ENCODE measurements at places on chromosomes 4 and X. TPM values are rescaled to one million over a fixed set of nuclear protein-coding genes. Genes with fewer than 3 reads are reported as not detected.
A peak's percentile ranks its signal among the peaks of the same experiment; 100 is the strongest.

DNA sequence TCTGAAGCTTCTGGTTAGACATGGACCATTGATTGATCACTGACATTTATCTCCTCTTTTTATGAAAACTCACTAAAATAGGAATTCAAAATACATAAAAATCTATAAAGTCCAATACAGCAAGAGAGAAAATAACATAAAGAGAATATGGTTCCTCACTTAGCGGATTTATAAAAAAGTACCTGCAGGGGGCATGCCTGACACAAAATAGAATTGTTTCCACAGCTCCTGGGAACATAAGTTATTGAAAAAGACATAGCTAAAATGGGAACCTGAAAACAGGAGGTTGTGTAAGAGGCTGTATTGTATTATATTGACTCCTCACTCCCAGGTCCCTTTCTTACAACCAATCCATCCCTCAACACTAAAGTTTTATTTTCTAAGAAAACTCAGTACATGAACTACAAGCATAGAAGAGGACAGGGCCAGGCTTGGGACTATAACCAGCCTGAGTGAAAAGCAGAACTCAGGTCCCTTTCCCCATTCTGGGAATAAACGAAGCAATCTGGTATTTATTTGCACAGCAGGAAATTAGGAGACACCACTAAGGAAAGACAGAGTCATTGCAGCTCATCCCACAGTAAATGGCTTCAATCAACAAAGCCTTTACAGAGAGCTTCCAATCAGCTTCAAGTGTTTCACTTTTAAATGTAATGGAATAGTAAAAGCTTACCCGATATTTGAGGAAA, 121.1 kb upstream of the NDST4 start:
- peak; percentile 3 for DNase-seq
- H3K4me3 ChIP-seq: no peak overlapping the region
- no peak overlapping the region for H3K27ac ChIP-seq
- H3K27me3 ChIP-seq: no peaks in the 10 kb centered on the region
- H3K4me1 ChIP-seq: no peaks in the 10 kb centered on the region

- no peaks in the 10 kb centered on the region for H3K27me3 ChIP-seq
- no peak overlapping the region for H3K4me3 ChIP-seq
These were observed 38.0 kb downstream of the MOB1B start for GRCh38 chr4:70940134-70940533.

- peaks cover 4% of the 10 kb centered on the region for H3K4me1 ChIP-seq
- H3K36me3 ChIP-seq: no peaks in the 10 kb centered on the region
- no peak overlapping the region for H3K27ac ChIP-seq
- no peak overlapping the region for H3K4me3 ChIP-seq
These were observed 40.6 kb upstream of the SORCS2 start for GRCh38 chr4:7151668-7152227.

- H3K27me3 ChIP-seq: no peaks in the 10 kb centered on the region
- DNase-seq: no peak
- no peaks in the 10 kb centered on the region for H3K4me1 ChIP-seq
- no peak overlapping the region for H3K27ac ChIP-seq
- no peaks in the 10 kb centered on the region for H3K36me3 ChIP-seq
- H3K4me3 ChIP-seq: no peak overlapping the region
These were observed 260.9 kb downstream of the SLC7A11 start for GRCh38 chr4:137981277-137981676.

- no peaks in the 10 kb centered on the region for H3K4me1 ChIP-seq
- H3K4me3 ChIP-seq: no peak overlapping the region
- H3K27me3 ChIP-seq: no peaks in the 10 kb centered on the region
- H3K27ac ChIP-seq: no peak overlapping the region
These were observed 63.2 kb downstream of the CD40LG start for GRCh38 chrX:136711147-136711546.

GRCh38 chr4:25767877-25768725, 94.7 kb downstream of the SEL1L3 start:
- H3K4me3 ChIP-seq: no peak overlapping the region
- H3K27me3 ChIP-seq: no peaks in the 10 kb centered on the region
- no peaks in the 10 kb centered on the region for H3K4me1 ChIP-seq
- H3K27ac ChIP-seq: no peak overlapping the region

GRCh38 chr4:7199771-7200441, 7.6 kb downstream of the SORCS2 start:
- no peaks in the 10 kb centered on the region for H3K36me3 ChIP-seq
- no peak overlapping the region for H3K4me3 ChIP-seq
- H3K4me1 ChIP-seq: peaks cover 8% of the 10 kb centered on the region
- peaks cover 19% of the 10 kb centered on the region for H3K27me3 ChIP-seq
- DNase-seq: no peak

GRCh38 chr4:176927117-176927516, 134.4 kb upstream of the VEGFC start:
- no peaks in the 10 kb centered on the region for H3K4me1 ChIP-seq
- H3K27me3 ChIP-seq: no peaks in the 10 kb centered on the region
- no peaks in the 10 kb centered on the region for H3K36me3 ChIP-seq

- peak; percentile 66 for DNase-seq
- H3K27me3 ChIP-seq: no peaks in the 10 kb centered on the region
- H3K27ac ChIP-seq: peak overlapping the region; percentile 95
These were observed 2.5 kb downstream of the ARAP2 start for GRCh38 chr4:36241771-36242170.

GRCh38 chr4:55437356-55437796, 41.6 kb downstream of the TMEM165 start:
- no peak overlapping the region for H3K4me3 ChIP-seq
- peaks cover 46% of the 10 kb centered on the region for H3K36me3 ChIP-seq
- no peak overlapping the region for H3K27ac ChIP-seq
- H3K27me3 ChIP-seq: no peaks in the 10 kb centered on the region

DNA sequence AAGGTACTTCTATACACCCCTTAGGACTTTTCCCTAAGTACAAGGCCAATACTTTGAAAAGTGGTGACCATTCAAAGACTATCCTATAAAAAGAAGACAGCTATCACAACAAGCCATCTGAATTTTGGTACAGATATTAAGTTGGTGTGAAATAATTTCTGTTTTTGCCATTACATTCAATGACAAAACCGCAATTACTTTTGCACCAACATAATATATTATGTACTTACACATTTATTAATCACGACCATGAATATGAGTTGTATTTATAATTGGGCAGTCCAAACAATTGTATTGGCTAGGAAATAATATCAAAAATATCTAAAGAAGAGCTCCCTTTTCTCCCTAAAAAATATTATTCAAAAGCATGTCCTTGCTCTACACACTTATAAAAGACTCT, 215.7 kb downstream of the TMA16 start:
- no peak overlapping the region for H3K27ac ChIP-seq
- no peaks in the 10 kb centered on the region for H3K27me3 ChIP-seq
- DNase-seq: no peak
- no peak overlapping the region for H3K4me3 ChIP-seq
- no peaks in the 10 kb centered on the region for H3K4me1 ChIP-seq
- no peaks in the 10 kb centered on the region for H3K36me3 ChIP-seq

The WWC2 gene
- total RNA-seq: 1.5 TPM

The HSFX3 gene
- 0.28 TPM for total RNA-seq

The LDB2 gene
- 10.1 TPM for total RNA-seq

The IL2 gene
- 4.2 TPM for total RNA-seq

The BEND2 gene
- not detected for total RNA-seq

The GNRHR gene
- total RNA-seq: not detected

The BMPR1B gene
- 12.5 TPM for total RNA-seq

The SMIM10 gene
- 1.3 TPM for total RNA-seq
